ENCODE measurements at places on chromosomes 1 and 21.
A peak's percentile ranks its signal among the peaks of the same experiment; 100 is the strongest.

GRCh38 chr1:3695326-3696217 lies 43.3 kb downstream of the TP73 start:
- no peak for DNase-seq

- DNase-seq: peak; percentile 53
Measured at GRCh38 chr1:164611754-164612642, 53.0 kb downstream of the PBX1 start.

GRCh38 chr1:197439708-197440280 lies 171.7 kb downstream of the CRB1 start:
- no peak for DNase-seq

DNA sequence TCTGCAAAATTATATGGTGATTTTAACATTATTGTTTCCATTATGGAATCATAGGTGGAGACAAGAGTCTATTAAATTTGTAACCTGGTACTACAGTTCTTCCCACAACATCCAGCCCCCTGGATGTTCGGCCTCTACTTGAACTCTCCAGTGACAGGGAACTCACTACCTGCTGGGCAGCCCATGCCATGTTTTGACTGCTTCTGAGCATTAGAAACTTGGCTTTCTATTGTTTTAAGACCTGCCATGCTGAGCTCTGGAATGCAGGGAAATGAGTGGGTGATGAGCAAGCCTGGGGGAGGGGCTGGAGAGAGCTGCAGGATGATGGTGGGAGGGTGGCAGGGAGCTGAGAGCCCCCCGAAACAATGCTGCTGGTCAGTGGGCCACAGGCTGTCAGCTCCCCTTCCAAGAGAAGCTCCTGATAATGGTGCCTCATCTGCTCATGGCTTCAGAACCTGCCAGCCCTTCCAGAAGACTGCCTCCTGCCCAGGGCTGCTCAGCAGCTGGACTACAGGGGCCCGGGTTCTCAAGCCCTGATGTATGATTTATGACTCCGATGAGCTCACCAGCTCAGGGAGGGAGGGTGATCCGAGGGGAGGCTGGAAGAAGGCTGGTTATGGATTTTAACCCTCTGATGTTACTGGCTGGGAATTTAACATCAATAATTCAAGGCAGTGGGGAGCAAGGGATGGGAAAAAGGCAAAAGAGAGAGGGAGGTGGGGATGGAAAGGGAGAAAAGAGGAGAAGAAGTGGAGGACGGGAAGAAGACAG lies 205.0 kb downstream of the HIVEP3 start:
- DNase-seq: peak; percentile 9

- DNase-seq: no peak
Measured at GRCh38 chr1:17403081-17403480, 31.1 kb downstream of the PADI6 start.

DNA sequence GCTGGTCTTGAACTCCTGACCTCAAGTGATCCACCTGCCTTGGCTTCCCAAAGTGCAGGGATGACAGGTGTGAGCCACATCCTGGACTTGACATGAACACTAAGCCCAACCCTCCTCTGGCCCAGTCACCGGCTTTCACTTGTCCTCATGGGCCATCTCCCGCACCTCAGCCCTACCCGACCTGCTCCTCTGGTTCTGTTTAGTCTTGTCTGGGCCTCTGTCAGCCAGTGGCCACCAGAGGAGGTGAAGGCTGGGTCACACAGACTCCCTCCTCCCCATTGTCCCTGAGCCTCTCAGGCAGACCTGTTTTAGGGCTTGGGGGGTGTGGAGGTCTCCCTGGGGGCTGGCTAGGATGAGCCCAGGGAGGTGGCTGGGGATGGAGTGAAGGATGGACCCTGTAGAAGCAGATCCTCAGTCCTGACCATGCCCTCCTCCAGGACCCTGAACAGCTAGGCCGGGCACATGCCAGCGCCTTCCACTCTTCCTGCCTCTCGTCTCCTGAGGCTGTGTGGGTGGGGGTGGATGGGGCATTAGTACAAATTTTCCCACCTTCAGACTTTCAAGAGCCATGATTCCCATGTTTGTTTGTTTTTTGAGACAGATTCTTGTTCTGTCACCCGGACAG lies 26.1 kb upstream of the UMODL1 start:
- DNase-seq: no peak

DNA sequence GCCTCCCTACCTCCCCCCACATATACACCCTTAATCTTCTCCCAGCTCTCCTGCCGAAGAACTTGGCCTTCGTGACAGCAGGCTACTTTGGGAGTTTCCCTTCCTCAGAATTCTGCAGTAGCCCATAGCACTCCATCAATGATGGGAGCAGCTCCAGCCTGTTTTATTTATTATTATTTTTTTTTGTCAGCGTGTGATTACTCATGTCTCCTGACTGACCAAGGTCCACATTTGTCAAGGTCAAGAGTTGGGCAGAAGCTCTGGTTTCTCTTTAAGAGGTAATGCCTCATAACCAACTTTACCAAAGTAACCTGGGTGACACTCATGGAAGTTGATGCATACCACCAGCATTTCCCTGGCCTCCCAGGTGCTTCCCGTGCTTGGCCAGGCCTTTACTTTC lies 125.4 kb downstream of the ZZZ3 start:
- no peak for DNase-seq

DNA sequence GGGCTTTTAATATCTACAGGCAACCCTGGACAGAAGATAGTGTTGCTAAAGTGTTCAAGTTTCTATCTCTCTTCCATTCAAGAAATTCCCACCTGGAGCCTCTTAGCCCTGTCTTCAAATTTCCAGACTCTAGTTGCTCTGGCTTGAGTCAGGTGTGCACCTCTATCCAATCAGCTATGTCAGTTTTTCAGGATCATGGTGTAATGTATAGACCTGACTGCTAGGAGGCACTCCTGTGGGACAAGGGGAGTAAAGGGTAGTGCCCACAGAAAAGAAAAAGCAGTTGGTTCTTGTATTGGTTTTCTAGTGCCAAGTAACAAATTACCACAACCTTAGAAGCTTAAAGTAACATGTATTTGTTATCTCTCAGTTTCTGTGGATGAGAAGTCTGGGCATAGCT lies 6.2 kb upstream of the ZRANB2 start:
- DNase-seq: no peak

GRCh38 chr1:58823481-58824010 lies 39.7 kb upstream of the JUN start:
- no peak for DNase-seq

- no peak for DNase-seq
Measured at GRCh38 chr1:24450857-24451397, 35.3 kb downstream of the NIPAL3 start.

GRCh38 chr1:151184211-151184610 lies 5.8 kb downstream of the VPS72 start:
- DNase-seq: no peak

DNA sequence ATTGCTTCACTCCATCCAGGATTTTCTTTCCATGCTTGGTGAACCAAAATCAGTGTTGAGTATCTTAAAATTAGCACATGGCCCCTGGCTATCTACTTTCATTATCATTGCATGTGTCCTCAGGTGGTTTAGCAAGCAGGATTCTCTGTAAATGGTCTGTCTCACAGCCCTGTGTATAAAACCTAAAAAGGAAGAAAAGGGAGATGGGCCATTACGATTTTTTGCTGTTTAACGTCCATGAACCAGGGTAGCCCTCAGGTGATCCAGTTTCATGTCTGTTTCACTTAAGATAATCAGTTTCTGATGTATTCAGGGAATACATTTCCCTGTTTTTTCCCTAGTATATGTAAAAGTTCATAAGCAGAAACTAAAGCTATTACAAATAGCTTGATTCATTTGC lies 238.2 kb downstream of the NFIA start:
- DNase-seq: no peak

DNA sequence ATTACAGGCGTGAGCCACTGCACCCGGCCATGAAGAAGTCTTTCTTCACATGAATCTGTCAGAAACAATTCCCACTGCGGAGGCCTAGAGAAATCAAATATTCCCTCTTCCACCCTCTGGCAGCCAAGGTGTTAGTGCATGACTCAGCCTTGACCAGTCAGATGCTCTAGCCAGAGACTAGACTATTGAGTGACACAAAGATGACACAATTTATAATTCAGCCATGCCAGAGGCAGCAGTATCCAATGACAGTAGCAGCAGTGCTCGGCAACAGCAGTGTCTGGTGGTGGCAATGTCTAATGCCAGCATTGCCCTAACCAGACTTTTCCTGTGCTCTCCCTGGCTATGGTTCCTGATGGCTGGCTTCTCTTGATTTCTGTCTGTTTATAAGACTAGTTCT lies 8.7 kb downstream of the CTXND2 start:
- no peak for DNase-seq

- no peak for DNase-seq
Measured at GRCh38 chr1:151584278-151584677, 27.6 kb upstream of the SNX27 start.

DNA sequence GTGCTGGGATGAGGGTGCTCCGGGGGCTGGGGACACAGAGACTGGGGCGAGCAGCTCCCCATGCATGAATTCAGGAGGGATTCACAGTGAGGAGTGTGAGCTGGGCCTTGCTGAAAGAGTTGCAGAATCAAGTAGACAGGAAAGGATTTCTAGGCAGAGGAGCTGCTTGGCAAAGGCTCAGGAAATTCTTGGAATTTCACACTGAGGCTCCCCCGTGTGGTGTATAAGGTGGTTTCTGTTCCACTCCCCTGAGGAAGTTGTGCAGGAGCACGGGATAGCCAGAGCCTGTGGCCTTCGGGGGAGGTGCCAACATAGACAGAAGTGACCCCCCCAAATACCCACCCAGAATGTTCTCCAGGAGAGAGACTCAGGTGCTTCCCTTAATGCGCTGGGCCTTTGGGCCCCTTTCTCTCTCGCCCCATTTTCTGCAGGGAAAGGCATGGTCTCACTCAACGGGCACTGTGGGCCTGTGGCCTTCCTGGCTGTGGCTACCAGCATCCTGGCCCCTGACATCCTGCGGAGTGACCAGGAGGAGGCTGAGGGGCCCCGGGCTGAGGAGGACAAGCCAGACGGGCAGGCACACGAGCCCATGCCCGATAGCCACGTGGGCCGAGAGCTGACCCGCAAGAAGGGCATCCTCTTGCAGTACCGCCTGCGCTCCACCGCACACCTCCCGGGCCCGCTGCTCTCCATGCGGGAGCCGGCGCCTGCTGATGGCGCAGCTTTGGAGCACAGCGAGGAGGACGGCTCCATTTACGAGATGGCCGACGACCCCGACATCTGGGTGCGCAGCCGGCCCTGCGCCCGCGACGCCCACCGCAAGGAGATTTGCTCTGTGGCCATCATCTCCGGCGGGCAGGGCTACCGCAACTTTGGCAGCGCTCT lies 58.5 kb upstream of the ACTL8 start:
- peak; percentile 28 for DNase-seq

- DNase-seq: no peak
Measured at GRCh38 chr1:58909914-58910681, 126.3 kb upstream of the JUN start.

GRCh38 chr1:212457740-212458338 lies 25.1 kb downstream of the NENF start:
- DNase-seq: peak; percentile 26

GRCh38 chr1:62781841-62782543 lies 1.9 kb upstream of the ATG4C start:
- peak; percentile 9 for DNase-seq

GRCh38 chr1:219058891-219059820 lies 114.5 kb upstream of the LYPLAL1 start:
- DNase-seq: no peak

DNA sequence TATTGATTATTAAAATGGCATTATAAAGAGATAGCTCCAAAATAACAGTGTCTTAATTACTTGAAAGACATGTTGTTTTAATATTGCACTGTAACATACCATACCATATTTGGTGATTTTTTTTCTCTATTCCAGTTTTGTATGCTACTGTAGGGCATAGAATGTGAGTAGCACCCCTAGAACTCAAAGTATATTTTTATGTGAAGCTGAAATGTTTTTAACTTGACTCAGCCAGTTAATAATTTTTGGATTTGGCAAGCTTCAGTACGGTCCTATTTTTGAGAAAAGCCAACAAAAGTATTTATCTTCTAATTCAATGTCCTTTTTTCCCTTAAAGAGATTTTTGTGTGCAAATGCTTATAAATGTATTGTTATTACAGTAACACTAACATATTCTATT lies 593.8 kb downstream of the USP25 start:
- DNase-seq: peak; percentile 36

GRCh38 chr1:115331558-115332331 lies 6.3 kb downstream of the NGF start:
- DNase-seq: peak; percentile 40

- DNase-seq: no peak
Measured at GRCh38 chr1:201167041-201167991, 13.0 kb upstream of the TMEM9 start.

All from fibroblast of the conjunctiva (primary cell).